ENCODE measurements at places on chromosomes 6 and 20.

- DNase-seq, result no peak
These were observed 43.5 kb downstream of the PANK2 start for GRCh38 chr20:3932681-3933080.

GRCh38 chr6:110517601-110518281, 41.3 kb upstream of the SLC22A16 start:
- no peak for DNase-seq

DNA sequence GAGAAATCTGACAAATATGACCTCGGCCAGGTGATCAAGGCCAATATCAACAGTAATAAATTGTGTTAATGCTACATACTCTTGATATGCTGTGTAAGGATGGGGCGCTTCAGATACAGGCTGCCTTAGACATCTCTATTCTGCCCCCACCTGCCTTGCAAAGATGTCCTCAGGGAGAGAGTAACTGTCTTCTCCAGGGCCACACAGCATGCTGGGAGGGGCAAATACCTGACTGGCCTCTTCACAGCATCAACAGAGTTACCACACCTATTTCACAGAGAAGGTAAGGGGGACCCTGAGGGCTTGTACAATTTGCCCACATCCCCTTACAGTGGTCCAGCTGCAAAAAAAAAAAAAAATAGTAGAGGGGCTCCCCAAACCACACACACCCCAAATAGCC, 17.2 kb upstream of the KIAA1755 start:
- DNase-seq, result no peak

DNA sequence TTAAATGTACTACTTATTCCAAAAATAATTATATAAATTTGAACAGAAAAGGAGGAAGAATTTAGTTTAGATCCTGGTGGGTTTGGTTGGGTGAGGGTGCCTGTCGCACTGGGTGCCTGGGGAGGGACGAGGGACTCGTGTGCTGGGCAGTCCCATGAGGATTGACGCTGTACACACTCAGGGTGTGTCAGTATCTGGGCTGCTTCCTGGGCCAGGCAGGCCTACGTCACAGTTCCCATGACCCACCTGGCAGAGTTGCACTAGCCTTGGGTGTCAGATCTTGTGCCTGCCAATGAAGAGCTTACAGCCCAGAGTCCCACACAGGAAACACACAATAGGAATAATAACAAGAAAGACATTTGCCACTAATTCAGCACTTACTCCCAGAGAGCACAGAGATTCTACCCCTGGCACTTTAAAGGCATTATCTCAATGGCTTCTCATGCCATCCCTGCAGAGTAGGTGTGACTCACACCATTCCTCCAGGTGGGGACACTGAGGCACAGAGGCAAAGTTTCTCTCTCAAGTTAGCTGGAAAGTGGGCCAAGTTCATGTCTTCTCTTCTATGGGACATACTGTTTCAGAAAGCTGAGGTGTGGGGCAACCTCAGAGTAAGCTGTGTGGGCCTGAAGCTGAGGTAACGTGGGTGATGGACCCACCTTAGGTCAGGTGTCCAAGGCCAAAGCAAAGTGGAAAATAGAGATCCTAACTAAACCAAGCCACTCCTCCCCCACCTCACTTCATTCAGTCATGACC, 1.3 kb upstream of the SDCBP2 start:
- DNase-seq, result no peak

GRCh38 chr20:38084425-38084951, 50.9 kb downstream of the RPRD1B start:
- no peak for DNase-seq

DNA sequence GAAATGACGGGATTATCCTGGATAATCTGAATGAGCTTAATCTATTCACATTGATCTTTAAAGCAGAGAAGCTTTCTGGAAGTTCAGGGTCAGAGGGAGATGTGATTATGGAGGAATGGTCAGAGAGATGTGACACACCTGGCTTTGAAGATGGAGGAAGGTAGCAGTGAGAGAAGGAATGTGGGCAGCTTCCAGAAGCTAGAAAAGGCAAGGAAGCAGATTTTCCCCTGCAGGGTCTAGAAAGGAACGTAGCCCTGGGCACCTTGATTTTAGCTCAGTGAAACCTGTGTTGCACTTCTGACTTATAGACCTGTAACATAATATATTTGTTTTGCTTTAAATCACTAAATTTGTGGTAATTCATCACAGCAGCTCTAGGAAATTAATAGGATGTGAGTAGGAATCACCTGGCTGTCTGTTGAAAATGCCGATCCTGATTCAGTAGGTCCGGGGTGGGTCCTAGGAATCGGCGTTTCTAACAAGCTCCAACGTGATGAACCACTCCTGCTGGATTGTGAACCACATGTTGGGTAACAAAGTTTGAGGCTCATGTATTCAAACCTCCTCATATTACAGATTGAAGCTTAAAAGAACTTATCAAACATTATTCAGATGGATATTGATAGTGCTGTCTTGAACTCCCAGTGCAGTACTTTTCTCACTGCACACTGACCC, 157.0 kb downstream of the GJA1 start:
- no peak for DNase-seq

- no peak for DNase-seq
These were observed 73.2 kb downstream of the QRSL1 start for GRCh38 chr6:106702451-106703110.

DNA sequence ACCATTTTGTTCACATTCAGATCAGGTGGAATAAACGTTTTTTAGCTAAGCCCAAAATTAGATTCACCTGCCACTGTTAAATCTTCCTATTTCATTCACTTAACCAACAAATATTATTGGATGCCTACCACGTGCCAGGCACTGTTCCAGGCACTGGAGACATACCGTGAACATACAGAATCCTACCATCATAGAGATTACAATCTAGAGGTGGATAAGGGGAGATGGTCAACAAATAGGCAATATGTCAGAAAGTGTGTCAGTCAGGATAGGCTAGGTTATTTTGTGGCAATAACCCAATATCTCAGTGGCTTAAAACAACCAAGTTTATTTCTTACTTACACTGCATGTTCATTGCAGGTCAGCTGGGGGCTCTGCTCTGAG, 58.7 kb upstream of the REV3L start:
- no peak for DNase-seq

- DNase-seq, result no peak
These were observed 604.7 kb upstream of the CITED2 start for GRCh38 chr6:139979021-139979725.

DNA sequence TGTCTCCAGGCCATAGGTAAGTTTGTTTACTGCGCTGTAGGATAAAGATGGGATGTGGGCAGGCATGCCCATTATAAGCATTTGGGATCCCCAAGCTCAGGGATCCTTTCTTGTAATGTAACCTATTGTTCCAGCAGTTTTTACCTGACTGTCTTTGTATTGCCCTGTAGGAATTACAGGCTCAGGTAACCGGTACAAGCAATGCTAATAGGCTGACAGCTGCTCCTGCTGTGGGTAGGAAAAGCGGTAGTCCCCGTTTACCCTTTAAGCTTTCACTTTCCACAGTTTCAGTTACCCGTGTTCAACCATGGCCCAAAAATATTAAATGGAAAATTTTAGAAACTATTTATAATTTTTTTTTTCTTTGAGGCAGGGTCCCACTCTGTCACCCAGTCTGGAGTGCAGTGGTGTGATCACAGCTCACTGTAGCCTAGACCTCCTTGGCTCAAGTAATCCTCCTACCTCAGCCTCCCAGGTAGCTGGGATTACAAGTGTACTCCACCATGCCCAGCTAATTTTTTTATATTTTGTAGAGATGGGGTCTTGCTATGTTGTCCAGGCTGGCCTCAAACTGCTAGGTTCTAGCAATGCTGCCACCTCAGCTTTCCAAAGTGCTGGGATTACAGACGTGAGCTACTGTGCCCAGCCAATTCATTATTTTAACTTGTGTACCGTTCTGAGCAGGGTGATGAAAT, 108.6 kb downstream of the CDYL start:
- no peak for DNase-seq

Measured in MV-4-11 (cell line).